ENCODE measurements at places on chromosomes 4 and X. TPM values are rescaled to one million over a fixed set of nuclear protein-coding genes. Genes with fewer than 3 reads are reported as not detected.

- DNase-seq: no peak
Measured at GRCh38 chr4:24845902-24846301, 50.5 kb downstream of the SOD3 start.

Gene ADH1B
- 1,681 TPM for total RNA-seq

GRCh38 chrX:11196476-11196875 lies 85.3 kb downstream of the HCCS start:
- no peak for DNase-seq

GRCh38 chr4:169167957-169168858 lies 102.5 kb downstream of the SH3RF1 start:
- no peak for DNase-seq

- no peak for DNase-seq
Measured at GRCh38 chrX:106649523-106650428, 38.0 kb downstream of the RADX start.

Gene OTUD4
- total RNA-seq: 76.1 TPM

DNA sequence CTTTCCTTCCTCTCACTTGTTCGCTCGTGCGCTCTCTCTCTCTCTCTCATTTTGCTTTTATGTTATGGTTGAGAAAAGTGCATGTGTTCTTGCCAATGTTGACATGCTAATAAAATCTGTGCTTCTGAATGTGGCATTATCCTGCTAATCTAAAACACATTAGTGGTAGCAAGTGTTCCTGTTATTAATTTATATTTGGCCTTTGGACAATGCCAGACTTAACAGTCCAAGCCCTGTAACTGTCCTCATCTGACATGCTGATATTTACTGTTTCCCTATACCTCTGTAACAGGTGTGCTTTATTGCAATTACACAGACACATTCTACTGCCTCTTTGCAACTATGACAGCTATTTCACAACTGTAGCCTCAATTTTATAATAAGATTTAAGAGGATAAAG lies 2.7 kb downstream of the PPARGC1A start:
- DNase-seq: no peak

DNA sequence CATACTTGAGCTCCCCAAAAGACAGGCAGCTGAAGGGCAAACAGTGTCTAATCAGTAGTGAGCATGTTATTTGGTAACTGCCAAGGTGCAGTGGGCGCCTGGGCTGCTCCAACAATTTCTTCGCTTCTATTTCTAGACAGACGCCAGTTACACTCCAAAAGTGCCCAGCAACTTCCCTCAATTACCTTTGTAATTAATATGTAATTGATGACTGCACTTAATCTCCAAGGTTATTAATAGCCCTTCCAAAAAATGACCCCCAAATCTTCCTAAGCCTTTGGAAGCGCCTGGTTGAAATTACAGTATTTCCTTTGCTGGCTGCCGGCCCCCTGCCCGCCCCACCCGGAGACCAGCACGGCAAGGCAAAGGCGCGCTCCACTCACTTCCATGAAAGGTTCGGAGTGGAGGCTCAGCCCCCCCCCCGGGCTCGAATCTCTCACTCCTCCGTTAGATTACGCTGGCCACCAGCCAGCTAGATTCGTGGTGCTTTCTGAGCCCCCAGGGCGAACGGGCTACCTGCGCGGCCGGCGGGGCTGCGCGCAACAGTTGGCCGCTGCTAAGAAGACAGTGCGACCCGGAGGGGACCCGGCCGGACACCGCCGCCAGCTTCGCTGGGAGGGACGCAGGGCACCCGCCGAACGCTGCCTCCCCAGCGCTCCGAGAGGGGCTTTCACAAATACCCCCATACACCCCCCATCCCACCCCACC lies 1.9 kb downstream of the GPC4 start:
- DNase-seq: no peak

- DNase-seq: no peak
Measured at GRCh38 chr4:175758050-175759024, 53.7 kb downstream of the GPM6A start.
